HepG2 (cell line): ENCODE measurements at places on chromosomes 1 and 21. TPM values are rescaled to one million over a fixed set of nuclear protein-coding genes. Genes with fewer than 3 reads are reported as not detected.

DNA sequence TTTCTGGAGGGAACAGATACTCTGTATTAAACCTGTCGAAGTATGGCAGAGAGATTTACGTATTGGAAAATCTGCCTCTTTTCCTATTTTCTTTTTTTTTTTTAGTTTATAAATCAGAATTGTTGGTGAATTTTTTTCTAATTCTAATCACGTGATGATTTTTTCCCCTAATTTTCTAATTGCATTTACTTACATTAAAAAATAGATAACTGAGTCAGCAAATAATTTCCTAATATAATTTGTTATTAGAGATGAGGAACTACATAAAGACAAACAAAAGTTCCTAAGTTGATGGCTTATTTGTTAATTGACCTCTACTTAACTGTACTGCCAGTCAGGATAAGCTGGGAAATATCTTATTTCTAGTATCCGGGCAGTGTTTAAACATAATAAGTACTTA, 34.6 kb downstream of the SNX7 start:
- H3K36me3 ChIP-seq: peaks cover 1% of the 10 kb centered on the region
- no peak overlapping the region for H3K4me3 ChIP-seq
- no peak for DNase-seq
- H3K27ac ChIP-seq: no peak overlapping the region

DNA sequence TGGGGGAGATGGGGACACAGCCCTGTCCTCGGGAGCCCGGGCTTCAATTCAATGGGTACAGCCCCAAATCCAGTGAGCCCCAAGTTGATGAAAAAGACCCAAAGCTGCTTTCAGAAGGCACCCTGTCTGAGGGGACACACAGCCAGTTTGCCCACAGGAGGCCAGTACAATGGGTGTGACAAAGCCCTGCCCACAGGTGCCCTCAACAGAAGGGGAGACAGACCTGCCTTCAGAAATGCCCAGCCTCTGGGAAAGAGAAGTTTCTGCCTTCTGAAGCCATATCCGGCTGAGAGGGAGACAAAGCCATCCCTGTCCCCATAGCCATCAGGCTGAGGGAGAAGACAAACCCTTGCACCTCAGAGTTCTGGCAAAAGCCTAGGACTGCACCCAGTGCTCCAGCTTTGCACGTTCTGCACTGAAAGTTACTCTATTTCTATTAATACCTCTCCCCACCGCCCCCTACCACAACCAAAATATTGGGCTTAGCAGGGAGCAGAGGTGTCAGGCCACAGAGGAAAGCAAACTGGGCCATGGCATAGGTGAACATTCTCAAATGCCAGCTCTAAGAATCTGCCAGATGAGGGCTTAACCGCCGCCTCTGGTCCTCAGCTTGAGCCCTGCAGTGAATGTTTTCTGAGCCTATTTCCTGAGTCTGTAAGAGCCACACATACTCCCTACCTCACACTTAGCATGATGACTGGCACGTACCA, 18.0 kb upstream of the PTAFR start:
- peaks cover 34% of the 10 kb centered on the region for H3K4me1 ChIP-seq
- peak overlapping the region; percentile 47; the same call in 1 of the 2 replicates for H3K4me3 ChIP-seq
- H3K27me3 ChIP-seq: no peaks in the 10 kb centered on the region
- no peak for DNase-seq
- H3K27ac ChIP-seq: no peak overlapping the region

- H3K27ac ChIP-seq: no peak overlapping the region
- no peak for DNase-seq
- no peaks in the 10 kb centered on the region for H3K27me3 ChIP-seq
- no peaks in the 10 kb centered on the region for H3K36me3 ChIP-seq
- H3K4me1 ChIP-seq: no peaks in the 10 kb centered on the region
These were observed 196.8 kb downstream of the PTBP2 start for GRCh38 chr1:96918406-96918805.

GRCh38 chr1:975896-976683, 5.8 kb downstream of the PERM1 start:
- no peaks in the 10 kb centered on the region for H3K36me3 ChIP-seq
- peak; percentile 39 for DNase-seq
- H3K4me1 ChIP-seq: peaks cover 26% of the 10 kb centered on the region
- H3K27me3 ChIP-seq: peaks cover 23% of the 10 kb centered on the region
- H3K4me3 ChIP-seq: peak overlapping the region; percentile 73

SETDB1 gene
- total RNA-seq: 31.0 and 34.6 TPM in 2 replicates
